ENCODE measurements at places on chromosomes 7 and 10.

GRCh38 chr7:40990841-40991240 lies 712.0 kb downstream of the INHBA start:
- no peak for DNase-seq

- DNase-seq: no peak
Observed at GRCh38 chr7:69668339-69668870, 70.1 kb downstream of the AUTS2 start.

- DNase-seq: no peak
Observed at GRCh38 chr10:112898540-112899390, 51.3 kb upstream of the TCF7L2 start.

DNA sequence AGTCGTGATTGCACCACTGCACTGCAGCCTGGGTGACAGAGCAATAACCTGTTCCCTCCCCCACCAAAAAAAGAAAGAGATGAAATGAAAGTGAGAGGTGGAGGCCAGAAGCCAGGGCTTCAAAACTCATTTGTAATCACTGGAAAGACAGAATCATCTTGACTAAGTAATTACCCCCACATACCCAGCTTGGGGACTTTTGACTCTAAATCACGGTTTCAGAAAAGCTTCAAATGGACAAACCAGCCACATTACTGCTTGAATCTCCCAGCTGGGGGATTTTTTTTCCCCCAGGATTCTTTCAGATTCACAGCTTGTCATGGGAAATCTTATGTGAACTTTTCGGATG lies 361.0 kb downstream of the FRMD4A start:
- DNase-seq: no peak

- DNase-seq: no peak
Observed at GRCh38 chr10:33258967-33259366, 75.5 kb downstream of the NRP1 start.

GRCh38 chr10:48742891-48743860 lies 58.5 kb downstream of the WDFY4 start:
- DNase-seq: no peak

DNA sequence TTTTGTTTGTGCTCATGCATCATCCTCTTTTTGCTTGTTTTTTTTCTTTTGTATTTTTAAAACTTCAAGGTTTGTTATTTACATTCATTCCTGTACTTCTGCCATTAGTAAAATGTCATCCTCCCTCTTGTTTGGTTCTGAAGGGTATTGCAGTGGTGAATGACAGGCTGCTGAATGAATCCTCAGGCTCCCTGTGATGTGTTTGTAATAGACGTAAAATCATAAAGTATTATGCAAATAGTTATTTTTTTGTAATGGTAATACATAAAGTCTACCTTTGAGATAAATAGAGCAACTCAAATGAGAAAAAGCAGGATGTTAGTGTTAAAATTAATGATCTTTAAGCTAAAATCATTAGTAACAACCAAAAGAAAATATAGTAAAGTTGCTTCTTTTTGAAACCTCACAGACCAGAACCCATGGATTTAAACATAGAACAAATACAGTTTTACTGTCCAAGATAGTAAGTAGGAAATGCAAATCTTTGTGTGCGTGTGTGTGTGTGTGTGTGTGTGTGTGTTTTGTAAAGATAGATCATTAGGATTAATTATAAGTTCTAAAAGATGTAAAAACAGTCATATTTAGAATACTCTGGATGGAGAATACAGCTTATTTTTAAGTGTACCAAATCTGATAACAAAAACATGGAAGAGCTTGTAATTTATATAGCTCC lies 4.5 kb downstream of the GLCCI1 start:
- no peak for DNase-seq

DNA sequence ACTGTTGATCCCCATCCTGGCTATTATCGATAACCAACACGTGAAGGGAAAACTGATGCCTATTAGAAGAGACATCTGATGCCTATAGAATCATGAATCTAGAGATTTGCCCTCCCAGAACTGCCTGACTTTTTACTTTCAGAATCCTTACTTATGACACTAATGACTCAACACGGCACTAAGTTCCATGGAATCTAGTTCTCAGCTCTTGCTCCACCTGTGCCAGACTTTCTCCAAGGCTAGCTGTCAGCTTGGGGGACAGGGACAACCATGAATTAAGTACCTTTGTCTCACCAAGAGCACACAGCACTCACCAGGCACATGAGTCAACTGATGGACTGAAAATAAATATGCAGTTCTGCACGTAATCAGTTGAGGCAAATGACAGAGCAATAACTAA lies 184.2 kb downstream of the FRMD4A start:
- DNase-seq: no peak

DNA sequence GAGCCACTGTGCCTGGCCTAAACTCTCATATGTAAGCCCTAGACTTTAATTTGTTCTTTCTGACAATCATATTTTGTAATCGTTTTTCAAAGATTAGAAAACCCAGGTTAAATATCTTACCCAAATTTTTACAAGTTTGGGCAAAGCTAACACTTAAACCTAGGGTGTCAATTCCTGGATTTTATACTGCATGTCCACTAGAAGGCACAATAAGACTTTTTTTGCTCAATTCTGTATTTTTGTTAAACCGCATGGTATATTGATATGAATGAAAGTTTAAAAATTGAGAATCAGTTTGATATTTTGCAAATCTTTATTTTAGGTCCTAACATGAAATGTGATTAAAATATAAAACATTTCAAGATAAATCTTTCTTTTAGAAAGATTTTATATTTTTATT lies 29.3 kb downstream of the DYNC2I1 start:
- no peak for DNase-seq

- DNase-seq: no peak
Observed at GRCh38 chr7:24881623-24882022, 98.4 kb downstream of the OSBPL3 start.
